Transverse colon (tissue), 4 donors: ENCODE measurements at places on chromosomes 3 and 15.

DNA sequence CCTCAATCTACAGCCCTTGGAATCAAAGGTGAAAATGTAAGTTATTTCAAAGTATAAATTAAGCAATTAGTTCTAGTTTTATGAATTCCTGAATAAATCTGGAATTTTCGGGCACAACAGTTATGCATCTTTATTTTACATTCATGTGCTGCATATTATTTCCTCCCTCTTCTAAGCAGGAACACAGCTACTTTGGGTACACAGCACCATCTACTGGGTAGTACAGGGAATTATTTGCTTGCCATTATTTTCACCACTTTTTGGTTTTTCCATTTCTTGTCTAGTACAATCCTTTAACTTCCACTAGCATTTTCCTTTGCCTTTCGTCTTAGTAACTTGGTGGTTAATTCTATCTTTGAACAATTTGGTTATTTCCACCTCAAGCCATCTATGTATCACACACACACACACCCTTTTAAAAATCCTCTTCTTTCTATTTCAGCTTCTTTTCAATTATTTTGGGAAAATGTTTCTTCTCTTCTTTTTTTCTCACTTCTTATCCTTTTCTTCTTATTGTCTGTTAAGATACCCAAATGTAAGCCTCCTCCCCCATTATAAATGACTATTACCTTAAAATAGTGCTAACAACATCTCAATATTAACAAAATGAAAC lies 451.0 kb downstream of the MFSD1 start:
- no peak for DNase-seq

GRCh38 chr3:73520931-73521461 lies 103.7 kb downstream of the PDZRN3 start:
- peak; percentile 63 for DNase-seq

DNA sequence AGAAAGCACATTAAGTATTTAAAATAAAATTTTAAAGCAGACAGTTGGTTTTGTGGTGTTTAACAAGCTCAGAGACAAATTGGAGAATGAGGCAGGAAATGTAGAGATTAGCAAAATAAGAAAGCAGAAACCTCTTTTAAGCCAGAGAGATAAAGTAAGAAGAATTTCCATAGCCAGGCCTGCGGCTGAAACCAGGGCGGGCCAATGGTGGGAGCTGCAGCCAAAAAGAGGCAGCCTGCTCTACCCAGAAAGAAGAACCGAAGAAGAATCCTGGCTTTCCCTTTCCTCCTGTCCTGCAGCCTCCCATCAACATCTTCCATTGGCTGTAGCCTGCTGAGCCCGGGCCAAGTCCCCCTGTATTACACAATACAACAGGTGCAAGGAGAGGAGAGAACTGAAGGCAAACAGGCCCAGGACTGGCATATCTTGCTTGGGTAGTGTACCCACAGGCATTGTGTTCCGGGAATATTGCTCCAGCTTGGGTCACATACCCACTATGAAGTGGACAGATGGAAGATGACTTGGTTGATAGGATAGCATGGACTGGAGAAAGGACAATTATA lies 11.5 kb upstream of the TFG start:
- no peak for DNase-seq

DNA sequence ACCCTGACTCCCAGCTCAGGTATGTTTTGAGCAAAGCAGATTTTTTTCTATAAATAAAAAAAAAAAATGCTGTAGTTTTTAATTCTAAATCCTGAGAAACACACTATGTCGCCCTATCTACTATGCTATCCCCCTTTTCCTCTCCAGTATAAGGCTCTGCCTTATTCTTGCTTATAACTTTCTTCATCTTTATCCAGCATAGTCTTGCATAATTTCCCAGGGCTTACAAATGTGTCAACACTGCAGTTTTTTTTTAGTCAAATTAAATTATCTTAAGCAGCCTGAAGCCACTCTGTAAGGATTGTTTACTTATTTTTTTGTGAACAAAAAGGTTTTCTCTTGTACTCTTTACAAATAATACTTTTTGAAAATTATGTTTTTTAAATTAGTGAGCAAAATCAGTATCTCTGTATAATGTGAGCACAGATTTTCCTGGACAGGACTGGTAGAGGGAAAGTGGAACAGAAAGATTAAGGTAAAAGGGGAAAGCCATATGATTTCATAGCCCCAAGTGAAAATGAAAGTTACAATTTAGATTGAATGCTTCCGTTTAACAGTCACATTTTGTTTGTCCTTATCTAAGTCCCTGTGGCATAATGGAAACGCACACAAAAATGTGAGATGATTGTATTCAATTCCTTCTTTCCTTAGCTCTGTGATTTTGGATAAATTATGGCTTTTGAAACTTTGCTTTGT lies 5.6 kb upstream of the PYDC2 start:
- DNase-seq = no peak

- DNase-seq = no peak
Observed at GRCh38 chr3:99232696-99233095, 331.2 kb upstream of the DCBLD2 start.

GRCh38 chr3:107846279-107846852 lies 244.5 kb downstream of the CD47 start:
- peak; percentile 66 for DNase-seq

DNA sequence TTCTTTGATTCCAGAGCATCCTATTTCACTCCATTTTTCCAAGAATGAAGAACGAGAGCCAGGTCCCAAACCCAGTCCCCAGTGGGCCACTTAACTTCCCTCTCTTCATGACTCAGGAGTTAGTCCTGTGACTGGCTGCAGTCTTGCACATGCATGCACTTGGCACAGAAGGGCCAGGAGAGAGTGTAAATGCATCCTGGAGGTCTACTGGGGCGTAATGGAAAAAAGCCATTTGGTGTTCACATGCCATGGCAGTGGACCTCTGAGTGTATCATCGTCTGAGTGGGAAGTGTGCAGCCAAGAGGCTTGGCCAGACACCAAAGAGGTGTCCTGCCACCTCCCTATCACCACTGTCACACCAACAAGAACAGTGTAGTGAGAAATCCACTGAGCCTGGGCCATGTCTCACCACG lies 15.1 kb upstream of the RFTN1 start:
- DNase-seq = no peak

GRCh38 chr15:90789462-90789861 lies 72.3 kb downstream of the BLM start:
- DNase-seq = no peak

DNA sequence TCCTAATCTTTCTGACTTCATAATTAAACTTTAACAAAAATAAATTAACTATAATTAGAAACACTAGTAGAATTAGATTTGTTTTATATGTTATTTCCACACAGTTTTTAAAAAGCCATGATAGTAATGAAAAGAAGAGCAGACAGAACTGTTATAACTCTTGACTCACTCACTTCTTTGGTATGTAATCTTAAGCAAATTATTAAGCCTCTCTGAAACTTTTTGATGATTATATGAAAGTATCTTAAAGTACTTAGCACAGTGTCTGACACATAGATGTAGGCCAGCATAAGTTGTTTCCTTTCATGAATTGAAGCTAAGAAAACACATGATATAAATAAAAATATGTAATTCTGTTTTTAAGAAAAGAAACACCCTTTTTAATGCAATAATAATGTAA lies 123.6 kb upstream of the MLF1 start:
- no peak for DNase-seq

GRCh38 chr3:129485721-129486663 lies 42.4 kb upstream of the RHO start:
- peak; percentile 68 for DNase-seq

DNA sequence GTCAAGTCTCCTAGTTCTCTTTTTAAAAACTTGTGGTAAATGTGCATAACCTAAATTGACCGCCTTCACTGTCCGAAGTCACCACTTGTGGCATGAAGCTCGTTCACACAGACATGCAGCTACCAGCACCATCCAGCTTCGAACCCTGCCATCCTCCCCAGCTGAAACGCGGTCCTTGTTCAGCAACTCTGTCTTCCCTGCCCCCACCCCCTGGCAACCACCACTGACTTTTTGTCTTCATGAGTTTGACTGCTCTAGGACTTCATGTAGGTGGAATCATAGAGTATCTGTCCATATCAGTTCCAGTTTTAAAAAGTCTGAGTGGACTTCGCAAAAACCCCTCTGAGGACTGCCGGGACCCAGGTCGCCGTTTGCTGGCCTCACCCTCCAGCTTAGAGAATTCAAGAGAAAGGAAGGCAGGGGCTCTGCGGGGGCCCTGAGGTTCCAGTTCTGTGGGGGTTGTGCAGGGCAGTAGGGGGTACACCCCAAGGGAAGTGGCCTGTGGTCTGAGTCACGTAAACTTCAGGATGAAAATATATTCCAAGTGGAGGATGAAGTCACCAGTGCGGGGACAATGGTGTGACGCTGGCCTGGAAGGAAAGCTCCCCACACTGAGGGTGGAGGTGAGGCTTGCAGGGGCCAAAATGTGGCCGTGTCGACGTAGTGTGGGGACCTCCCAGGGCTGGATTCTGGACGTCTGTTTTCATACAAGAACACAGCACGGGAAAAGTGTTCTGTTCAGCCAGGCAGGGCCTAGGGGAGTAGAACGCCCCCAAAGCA lies 67.6 kb downstream of the ABTB1 start:
- no peak for DNase-seq

DNA sequence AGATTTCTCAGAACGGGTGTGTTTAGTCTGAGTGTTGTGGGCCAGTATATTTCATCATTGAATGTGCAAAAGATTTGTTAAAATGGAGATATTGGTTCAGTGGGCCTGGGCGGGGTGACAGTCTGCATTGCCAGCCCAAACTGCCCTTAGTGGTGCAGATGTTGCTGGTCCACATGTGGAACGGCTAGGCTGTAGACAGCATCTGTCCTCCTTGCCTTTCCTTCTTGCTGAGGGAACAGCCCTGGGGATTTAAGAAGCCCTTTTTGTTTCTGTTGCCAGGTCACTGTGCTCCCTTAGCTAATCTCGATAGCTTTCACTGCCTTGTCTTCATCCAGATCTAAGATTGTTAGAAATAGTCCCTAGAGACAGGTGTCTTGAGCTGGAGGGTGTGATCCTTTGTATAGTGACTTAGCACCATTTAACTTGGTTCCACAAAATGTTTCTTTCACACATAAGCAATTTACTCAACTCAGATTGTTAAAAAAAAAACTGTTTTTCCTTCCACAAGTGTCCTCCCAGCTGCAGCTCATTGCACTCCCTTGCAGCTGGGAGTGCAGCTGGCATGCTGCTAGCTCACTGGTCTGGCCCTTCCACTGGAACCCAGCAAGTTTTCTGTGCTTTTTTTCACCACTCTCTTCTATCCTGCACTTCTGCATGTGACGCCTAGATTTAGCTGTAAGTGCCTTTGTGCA lies 37.5 kb downstream of the GAP43 start:
- no peak for DNase-seq

DNA sequence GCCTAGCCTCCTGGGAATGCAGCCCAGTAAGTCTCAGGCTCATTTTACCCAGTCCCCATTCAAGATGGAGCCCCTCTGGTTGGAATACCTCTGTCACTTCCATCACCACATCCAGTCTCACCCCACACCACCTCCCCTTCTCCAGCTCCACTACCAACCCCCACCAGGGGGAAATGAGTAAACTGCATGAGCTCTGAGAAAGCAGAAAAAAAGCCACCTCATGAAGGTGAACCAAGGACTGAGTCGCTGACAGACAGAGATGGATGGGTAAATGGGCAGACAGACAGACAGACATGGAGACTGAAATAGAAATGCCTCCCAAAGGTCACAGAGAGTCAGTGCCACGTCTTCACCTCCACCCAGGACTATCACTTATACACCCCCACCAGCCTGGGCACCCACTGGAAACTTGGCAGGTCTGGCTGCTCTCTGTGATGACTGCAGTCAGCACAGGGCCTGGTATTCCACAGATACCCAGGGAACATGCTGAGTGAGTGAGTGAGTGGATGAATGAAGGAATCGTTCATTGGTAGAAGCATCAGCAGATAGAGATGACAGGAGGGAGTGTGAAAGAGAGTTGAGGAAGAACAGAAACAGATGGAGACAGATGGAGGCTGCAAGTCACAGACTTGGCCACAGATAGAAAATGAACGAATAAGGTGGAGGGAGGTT lies 4.9 kb upstream of the LOXL1 start:
- DNase-seq = no peak

- DNase-seq = no peak
Observed at GRCh38 chr3:39315420-39315819, 14.1 kb upstream of the CCR8 start.

- no peak for DNase-seq
Observed at GRCh38 chr3:3559786-3560185, 239.4 kb upstream of the LRRN1 start.

GRCh38 chr15:101026656-101027272 lies 107.6 kb downstream of the LRRK1 start:
- peak; percentile 4 for DNase-seq

DNA sequence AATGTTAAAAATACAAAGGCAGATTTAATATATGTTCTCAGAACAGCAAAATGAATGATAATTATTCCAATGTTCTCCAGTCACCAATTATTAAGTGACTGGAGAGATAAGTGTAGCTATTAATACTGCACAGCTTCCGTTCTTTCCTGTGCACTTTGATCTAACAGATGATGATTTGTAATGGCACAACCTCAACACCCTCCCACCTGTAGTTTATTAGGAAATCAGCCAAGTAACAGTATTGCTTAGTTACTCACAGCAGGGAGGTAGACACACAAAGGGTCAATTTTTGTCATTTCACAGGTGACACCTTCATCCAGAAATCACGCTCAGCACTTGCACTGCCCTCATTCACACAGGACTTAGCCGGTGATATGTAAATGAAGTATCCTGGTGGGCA lies 688.1 kb downstream of the EPHA3 start:
- DNase-seq = no peak

- no peak for DNase-seq
Observed at GRCh38 chr3:146308222-146308621, 57.3 kb upstream of the PLSCR4 start.

- DNase-seq = no peak
Observed at GRCh38 chr3:55269096-55269495, 218.0 kb downstream of the WNT5A start.

GRCh38 chr15:78429477-78429876 lies 8.5 kb upstream of the IREB2 start:
- DNase-seq = peak; percentile 63

DNA sequence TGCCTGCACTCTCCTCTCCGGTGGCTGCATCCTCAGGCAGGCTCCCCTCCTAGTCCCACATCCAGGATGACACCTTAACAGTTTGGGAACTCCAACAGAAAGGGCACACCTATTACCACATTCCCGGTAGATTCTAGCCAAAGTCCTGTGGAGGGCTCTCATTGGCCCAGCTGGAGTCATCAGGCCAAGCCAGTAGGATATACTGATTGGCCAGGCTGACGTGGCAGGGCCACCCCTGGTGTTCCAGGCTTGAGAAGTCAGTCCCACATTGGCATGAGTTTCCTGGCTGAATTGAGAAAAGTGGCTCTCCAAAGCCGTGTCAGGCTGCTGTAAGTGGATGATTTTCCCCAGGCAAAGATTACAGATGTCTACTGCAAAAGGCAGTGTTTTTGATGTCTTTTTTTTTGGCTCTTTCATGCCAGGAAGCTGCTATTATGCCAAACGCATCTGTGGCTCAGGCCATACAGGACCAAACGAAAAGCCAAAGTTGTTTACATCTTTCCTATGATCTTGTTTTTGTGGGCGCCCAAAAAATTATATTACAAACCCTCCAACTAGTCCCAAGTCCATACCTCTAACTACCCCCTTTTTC lies 6.6 kb upstream of the BLM start:
- no peak for DNase-seq
